ENCODE measurements at places on chromosomes 4 and X. TPM values are rescaled to one million over a fixed set of nuclear protein-coding genes. Genes with fewer than 3 reads are reported as not detected.

DNA sequence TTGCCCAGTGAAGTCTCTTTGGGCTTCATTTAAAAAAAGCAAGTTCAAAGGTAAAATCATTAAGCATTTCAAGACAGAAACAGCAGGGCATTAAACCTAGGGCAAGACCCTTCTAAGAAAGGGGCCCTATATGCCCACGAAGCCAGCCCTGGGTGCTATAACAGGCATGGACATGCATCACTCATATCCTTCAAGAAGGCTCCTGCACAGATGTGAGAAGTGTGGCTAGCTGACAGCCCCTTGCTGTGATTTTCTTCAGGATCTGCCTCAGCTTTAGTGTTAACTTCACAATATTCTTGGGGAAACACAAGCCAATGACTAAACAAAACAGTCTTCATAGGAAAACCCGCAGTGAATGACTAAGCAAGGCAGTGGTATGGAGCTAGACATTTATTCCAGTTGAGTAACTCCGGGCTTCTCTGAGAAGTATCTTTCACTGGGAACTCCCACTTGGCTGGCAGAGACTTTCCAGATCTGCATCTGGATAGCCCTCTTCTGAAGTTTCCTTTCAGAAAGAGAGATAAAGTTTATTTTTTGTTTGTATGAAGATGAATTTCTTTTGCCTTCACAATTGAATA is 11.9 kb upstream of the MAOA start:
- no peak for DNase-seq

DNA sequence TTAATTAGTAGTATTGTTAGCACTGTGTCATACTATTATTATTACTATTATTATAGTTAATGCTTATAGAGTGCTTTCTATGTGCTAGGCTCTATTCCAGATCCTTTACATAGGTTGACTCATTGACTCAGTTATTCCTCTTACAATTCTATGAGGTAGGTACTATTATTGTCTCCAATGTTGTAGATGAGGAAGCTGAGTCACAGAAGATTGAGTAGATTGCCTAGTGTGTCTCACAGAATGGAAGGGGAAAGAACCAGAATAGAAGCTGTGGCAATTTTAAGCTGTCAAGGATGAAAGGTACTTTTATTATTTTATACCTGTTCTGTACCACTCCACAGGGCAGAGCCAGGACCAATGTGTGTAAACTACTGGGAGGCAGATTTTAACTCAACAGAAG is 1.9 kb upstream of the TCEAL1 start:
- DNase-seq = no peak

DNA sequence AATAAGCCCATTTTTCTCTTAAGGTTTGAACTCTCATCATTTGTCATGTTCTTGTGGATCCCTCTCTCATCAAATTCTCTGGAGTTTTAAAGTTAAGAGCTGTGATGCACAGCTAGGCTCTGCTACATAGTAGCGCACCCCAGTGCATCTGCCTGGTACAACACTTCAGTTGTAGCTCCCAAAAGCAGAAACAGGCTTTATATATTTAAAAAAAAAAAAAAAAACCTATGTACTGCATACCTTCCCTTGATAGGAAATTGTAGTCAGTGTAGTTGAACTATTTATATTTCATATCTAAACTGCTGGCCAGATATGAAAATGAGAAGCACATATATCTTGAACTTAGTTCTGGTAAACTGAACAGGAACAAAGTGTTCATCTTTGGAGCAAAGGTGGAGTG is 131.4 kb downstream of the KLHL13 start:
- DNase-seq = no peak

NWD2 gene
- total RNA-seq = not detected

DACH2 gene
- not detected for total RNA-seq

DNA sequence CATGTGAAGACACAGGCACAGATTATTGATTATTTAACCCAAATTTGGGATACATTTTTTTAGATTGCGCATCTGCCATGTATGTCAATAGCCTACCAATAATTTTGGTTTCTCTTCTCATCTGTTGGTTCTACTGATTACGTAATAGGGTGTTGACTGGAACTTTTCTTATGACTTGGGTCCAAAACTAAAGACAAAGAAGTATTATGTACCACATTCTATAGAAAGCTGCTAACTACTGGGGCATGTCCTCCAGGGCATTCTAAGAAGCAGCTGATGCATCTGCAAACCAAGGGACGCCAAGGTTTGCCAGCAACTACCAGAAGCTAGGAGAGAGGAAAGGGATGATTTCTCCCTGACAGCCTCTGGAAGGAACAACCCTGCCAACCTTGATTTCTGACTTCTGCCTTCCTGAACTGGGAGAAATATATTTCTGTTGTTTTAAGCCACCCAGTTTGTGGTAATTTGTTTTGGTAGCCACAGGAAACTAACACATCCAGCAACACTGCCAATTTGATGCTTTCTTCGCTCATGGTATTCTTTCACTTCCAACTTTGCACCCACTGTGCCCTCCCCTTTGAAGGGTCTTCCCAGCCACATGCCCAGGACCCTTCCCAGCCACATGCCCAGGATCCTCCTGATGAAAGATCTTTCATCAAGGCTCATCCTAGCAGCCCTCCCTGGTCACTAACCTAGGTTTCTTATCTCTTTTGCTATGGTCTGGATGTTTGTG is 15.9 kb upstream of the TLR1 start:
- DNase-seq = no peak

DNA sequence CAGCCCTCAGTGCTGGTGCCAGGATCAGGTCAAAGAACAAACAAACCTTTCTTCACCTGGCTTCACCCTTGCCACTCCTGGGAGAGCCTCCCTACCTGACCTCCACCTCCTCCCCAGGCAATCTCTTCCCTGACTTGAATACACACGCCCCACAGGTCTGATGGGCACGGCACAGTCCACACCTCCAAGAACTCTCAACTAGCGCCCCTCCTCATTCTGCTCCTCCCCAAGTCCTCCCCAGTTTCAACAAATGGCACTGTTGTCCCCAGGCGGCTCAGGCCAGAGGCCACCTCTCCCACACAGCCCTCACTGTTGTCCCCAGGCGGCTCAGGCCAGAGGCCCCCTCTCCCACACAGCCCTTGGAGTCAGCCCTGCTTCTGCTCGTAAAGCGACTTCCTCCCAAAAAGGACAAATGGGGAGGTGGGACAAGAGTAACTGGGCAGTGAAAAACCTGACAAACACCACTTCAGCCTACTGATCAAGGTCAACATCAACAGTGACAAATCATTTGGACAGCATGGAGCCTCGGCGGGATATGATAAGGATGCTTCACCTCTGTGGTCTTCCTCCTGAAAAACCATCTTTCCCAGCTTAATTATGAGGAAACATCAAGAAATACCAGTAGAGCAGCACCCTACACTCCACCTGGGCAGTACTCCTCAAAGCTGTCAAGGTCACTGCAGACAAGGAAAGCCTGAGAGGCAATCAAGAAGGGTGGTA is 2.9 kb downstream of the LETM1 start:
- peak; percentile 18 for DNase-seq

DNA sequence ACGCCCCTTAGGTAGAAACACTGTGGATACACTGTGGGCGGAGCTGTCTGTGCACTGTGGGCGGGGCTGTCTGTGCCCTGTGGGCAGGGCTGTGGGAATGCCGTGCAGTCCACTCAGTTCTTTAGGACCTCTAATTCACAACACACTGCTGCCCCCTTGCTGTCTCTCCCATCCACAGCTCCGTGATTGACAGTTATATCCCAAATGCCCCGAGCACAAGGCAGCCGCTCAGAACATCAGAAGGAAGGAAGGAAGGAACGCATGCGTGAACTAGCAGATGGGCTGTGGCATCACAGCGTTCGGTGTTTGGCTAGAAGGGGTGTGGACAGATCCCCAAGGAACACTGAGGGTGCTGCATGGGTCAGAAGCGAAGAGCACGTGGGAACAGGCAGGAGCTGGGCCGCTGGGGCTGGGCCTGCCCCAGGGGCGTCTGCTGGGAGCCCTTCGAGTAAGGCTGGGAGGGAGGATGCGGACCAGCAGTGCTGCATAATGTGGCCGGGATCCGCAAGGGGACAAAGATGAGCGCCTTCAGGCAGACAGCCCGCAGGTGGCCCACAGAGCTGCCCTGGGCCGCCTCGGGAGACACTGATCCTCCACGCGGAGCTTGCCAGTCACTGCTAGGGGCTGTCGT is 29.8 kb downstream of the ACOX3 start:
- peak; percentile 86 for DNase-seq

GPR82 gene
- total RNA-seq = not detected

RHOXF2 gene
- total RNA-seq = 120 TPM

Data from K562 (cell line).